Esophagus mucosa (tissue), 1 donor: ENCODE measurements at places on chromosomes 12 and 14. TPM values are rescaled to one million over a fixed set of nuclear protein-coding genes. Genes with fewer than 3 reads are reported as not detected.

The RHEBL1 gene
- total RNA-seq: 0.44 TPM

The GPD1 gene
- total RNA-seq: 0.56 TPM

DNA sequence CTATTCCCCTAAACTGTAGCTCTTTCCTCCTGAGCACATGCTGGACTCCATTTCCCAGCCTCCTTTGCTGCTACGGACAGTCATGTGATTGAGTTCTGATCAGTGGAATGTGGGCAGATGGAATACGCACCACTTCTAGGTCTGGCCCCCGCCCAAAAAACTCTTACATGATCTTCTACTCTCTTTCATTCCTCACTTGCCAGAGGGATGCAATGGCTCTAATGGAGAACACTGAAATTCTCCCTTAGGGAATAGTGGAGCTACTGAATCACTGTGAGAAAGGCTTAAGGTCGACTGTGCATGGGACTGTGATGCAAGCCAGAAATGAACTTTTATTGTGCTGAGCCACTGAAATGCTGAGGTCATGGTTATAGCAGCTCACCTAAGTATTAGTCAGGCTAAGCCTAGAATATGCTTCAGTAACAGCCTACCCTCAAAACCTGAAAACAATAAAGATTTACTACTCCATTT, 13.0 kb upstream of the TMED2 start:
- peak; percentile 89 for ATAC-seq

- no peak for ATAC-seq
These were observed 11.3 kb downstream of the PLD4 start for GRCh38 chr14:104935955-104936354.

The MOAP1 gene
- total RNA-seq: 4.6 TPM

DNA sequence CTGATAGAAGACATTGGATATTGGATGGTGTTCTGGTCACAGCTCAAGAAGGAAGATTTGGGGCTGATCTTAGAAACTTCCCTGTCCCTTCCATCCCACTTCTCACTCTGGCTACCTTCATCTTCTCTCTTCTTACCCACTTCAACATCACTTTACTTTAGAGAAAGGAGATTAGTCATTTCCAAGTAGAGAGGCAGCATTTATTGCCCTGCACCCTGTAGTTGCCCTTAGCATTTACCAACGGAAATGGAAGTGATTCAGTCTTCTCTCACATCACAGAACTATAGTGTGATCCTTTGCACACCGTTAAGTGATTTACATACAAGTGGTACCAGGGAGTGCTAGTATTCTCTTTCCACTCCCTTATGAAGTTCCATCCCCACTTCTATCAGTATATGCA, 52.4 kb downstream of the PHLDA1 start:
- ATAC-seq: peak; percentile 27

- ATAC-seq: no peak
These were observed 1.9 kb downstream of the LRP1-AS start for GRCh38 chr12:57145460-57146059.
